ENCODE measurements at places on chromosomes 2 and 18.

DNA sequence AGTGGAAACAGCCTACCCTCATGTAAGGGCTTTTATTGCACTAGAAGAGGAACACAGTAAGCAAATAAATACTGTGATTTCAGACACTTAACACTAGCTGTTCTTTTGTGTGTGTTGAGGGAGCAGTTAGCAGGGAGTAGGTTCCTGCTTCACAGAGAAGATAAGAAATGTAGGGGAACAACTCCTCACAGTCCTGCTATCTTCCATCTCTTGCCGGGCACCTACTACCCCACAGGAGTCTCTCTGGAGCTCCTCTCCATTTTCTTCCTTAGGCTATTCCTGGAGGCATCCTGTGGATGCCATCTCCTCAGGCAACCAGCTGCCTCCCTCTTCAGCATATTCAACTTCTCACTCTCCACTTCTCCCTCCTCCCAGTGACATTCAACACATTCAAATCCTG lies 145.0 kb downstream of the SRBD1 start:
- DNase-seq = no peak

DNA sequence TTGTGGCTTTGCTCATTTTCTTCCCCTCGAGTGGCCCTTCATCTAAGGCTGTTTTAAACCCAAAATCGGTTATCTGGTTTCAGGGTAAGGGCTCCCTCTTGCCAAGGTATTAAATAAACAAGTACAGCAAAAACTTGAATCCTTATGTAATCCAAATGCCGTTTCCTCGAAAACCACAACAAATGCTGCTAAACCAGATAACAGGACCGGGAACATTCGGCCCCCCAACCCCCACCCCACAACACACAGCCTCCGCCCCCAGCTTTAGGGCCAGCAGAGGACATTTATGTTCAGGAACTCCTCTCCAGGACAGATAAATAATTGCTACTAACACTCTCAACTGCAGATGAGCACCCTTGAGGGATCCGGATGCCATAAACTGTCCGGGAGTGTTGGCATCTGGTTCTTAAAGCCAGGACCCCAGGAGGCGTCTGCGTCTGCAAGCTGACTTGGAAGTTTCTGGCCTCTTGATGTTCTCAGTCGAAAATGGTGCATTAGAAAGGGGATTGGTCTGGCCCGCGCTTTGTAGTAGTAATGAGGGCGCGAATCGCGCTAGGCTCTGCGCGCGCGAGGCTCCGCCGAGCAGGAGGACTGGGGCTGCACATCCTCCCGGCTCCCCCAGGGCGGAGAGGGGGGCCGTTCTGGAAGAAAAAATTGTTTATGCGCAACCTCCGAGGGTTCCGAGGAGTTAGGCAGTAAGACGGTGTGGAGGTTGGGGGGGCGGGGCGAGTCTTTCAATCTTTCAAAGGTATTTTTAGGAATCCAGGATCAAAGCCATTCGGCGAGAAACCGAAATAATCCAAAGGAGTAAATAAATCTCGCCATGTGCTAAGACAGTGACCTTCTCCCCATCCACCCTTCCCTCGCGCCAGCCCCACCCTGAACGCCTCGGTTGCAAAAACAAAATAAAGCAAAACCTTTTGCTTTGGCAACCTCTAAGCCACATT lies 3.9 kb upstream of the ID2 start:
- DNase-seq = peak; percentile 85

- DNase-seq = no peak
Observed at GRCh38 chr2:37934591-37935513, 9.8 kb downstream of the RMDN2 start.

DNA sequence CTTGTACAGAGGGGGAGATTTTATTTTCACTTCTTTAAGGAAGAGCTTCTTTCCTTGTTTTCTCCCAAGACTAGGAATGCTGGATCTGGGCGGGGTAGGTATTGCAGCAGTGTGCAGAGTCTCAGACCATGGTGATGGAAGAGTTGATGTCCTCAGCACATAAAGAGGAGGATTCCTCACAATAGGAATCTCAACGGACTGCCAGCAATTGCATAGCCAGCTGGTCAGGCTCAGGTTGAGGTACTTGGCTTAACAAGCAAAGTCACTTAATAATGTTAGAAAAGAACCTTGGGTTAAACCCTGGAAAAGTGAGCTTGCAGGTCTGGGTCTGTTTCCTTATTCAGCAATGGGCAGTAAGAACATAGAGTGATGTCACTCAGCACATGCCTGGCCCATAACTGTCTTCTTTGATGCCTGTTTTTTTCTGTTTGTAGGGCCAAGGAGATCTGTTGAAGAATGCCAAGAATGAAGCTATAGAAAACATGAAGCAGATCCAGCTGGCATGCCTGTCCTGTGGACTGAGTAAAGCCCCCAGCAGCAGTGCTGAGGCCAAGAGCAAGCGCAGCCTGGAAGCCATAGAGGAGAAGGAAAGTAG lies 342.1 kb downstream of the PLCL1 start:
- DNase-seq = no peak

GRCh38 chr2:120253021-120253882 lies 600 bp downstream of the RALB start:
- no peak for DNase-seq

DNA sequence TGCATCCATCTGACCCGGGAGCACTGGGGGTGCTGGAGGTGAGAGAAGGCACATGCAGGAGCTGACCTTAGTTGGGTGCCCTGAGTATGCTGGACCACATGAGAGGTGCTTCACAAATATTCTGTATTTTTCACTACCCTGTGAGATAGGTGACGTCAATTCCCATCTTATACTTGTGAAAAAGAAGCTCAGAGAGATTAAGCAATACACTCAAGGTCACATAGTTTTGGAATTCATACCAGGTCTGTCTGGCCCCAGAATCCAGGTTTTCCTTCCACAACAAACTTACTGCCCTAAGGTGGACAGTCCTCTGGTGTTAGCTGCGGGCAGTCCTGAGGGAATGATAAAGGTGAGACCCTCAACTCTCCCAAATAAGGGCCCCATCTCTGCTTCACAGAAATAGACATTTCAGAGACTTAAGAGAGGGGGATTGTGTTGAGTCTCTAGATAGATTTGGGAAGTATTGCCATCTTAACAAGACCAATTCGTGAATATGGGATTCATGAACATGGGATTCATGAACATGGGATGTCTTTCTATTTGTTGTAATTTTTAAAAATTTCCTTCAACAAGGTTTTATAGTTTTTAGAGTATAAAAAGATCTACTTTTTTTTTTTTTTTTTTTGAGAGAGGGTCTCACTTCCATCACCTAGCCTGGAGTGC lies 64.0 kb upstream of the SMAD7 start:
- DNase-seq = no peak

DNA sequence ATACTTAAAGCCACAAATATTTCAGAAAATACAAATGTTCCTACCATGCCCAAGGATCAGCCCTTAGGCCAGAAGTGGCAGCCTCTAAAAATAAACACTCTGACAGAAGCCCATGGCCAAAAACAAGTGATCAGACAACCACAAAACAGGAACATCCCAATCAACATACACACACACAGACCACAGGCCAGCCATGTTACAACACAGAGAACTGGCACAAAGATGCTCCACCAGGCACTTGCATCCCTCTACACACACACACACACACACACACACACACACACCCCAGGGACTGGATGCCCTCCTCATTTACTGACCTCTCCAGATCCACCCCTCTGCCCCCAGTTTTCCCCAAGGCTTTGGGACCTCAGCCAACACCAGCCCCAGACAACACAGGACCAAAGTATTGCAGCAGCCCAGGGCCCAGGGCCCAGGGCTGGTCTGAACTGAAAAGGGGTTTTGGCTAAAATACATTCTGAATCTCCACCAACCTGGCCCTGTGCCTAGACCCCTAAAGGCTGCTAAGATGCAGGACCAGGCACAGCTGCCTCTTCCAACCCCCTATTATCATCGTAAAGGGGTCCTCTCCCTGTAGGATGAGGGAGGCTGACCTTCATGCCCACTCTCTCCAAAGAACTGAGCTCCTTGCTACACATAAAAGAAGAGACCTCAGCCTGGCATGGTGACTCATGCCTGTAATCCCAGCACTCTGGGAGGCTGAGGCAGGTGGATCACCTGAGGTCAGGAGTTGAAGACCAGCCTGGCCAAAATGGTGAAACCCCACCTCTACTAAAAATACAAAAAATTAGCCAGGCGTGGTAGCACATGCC lies 151.4 kb downstream of the TNS1 start:
- DNase-seq = no peak

- no peak for DNase-seq
Observed at GRCh38 chr2:29009711-29010677, 28.9 kb downstream of the TOGARAM2 start.

- DNase-seq = peak; percentile 35
Observed at GRCh38 chr2:164826293-164827243, 15.1 kb downstream of the COBLL1 start.

GRCh38 chr2:173590276-173590861 lies 235.7 kb downstream of the CDCA7 start:
- no peak for DNase-seq

- DNase-seq = no peak
Observed at GRCh38 chr2:226581661-226582060, 218.0 kb downstream of the IRS1 start.

GRCh38 chr2:25044990-25045389 lies 3.1 kb downstream of the EFR3B start:
- no peak for DNase-seq

DNA sequence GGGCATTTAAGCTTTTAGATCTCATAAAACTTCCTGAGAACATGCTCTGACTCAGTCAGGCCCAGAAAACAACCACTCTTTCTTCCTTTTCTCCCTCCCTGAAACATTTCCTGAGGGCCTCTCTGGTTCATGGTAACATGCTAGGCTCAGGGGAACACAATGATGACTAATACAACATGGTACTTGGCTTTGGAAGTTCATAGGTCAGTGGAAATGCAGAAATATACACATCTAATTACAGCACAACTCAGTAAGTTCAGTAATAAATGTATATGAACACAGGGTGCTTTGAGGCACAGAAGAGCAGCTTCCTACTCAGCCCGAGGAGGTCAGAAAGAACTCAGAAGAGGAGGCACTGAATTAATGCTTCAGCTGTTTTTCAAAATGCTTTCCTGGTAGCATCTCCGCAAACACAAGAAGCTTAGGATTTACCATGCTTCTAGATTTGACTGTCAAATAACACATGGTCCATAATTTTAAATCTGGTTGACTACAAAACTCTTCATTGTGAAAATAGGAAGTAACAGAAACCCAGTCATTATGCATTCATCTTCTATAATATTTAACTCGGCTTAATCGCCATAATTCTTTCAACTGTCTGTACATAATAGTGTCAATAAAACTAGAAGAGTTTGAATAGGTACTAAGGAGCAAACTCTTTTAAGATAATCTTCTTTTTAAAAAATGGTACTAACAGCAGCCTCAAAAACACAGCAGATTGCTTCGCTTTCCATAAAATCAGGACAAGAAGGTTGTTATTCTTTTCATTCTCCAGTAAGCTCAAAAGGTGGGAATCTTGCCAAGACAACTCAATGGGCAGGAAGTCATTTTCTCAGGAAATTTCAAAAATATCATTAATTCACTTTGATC lies 251.3 kb downstream of the DLGAP1 start:
- no peak for DNase-seq

GRCh38 chr2:239540174-239540573 lies 139.4 kb upstream of the HDAC4 start:
- no peak for DNase-seq

GRCh38 chr2:56266761-56267414 lies 83.1 kb downstream of the CCDC85A start:
- no peak for DNase-seq

GRCh38 chr2:191355170-191355758 lies 110.1 kb downstream of the MYO1B start:
- DNase-seq = no peak

- DNase-seq = no peak
Observed at GRCh38 chr2:149507974-149508373, 79.6 kb downstream of the MMADHC start.

DNA sequence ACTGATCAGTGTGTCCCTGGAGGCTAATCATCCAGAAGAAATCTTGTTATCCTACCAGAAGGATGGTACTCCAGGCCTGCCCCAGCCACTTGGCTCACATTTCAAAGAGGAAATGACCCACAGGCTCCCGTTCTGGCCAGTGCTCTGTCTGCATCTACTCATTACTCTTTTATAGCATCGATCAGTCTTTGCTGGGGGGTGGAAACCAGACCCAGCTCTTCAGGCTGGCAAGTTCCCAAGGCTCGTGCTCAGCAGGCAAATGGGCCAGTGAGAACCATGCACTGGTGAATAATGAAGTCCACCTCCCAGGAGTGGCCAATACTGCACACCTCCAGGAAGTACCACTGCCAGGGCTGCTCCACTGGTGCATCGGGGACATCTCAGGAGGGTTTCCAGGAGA lies 38.8 kb downstream of the DNER start:
- no peak for DNase-seq

DNA sequence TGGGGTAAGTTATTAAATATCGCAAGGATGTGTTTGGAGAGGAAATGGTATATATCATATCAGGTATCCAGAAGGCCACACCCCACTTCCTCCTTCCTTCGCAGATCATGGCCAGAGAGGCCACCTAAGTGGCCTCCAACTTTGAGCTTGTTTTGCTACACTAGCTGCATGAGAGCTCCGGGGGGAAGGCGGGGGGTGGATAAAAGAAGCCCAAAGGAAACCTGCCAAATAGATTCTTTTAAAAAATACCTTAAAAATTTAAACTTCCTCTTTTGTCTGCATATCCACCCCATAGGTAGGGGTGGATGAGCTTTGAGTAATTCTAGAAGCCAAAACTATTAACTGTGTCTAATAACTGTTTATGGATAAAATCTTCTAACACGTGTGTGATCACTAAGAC lies 5.7 kb upstream of the TTR start:
- DNase-seq = no peak

DNA sequence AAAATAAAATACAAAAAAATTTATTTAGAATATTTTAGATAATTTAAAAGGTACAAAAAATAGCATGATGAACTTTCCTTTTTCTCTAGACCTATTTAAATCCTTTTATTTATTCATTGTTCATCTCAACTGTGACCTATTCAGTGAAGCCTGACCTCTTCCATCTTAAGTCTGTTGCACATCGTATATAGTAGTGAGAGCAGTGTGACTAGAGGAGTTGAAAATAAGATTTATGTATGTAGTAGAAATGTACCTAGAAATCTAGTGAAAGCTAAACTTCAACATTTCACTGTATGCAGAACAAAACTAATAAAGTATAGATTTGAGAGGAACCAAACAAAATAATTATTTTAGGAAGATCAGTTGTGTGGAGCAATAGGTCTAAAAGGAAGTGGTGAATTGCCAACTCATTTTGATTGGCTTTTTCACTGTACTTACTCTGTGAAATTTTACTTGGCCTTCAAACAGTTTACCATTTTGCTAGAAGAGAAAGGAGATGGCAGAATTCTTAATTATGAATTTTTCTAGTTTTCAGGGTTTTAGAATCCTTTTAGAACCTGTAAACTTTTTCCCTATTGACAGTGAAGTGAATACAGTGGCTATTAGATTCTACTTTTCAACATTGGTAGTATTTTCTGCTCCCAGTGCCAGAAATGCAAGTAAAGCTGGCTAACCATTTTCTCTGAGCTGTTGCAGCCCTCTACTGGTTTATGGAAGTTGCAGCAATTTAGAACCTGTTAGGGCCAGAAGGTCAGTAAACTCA lies 11.0 kb downstream of the ANKRD12 start:
- DNase-seq = no peak

GRCh38 chr2:177721818-177722567 lies 329.4 kb downstream of the AGPS start:
- no peak for DNase-seq

GRCh38 chr18:8669571-8669970 lies 35.8 kb upstream of the MTCL1 start:
- DNase-seq = no peak

GRCh38 chr2:53786705-53787613 lies at the start of the genes ASB3 and ERLEC1:
TSS of gene ASB3 (minus strand) at chr2:53786953. CDS start at chr2:53765572, 21,381 bp downstream.
TSS of gene ERLEC1 (plus strand) at chr2:53787044. CDS start at chr2:53787211, 167 bp downstream.
- peak; percentile 74 for DNase-seq

Data from urinary bladder (tissue), 4 donors.